ENCODE measurements at places on chromosomes 6 and 20.

DNA sequence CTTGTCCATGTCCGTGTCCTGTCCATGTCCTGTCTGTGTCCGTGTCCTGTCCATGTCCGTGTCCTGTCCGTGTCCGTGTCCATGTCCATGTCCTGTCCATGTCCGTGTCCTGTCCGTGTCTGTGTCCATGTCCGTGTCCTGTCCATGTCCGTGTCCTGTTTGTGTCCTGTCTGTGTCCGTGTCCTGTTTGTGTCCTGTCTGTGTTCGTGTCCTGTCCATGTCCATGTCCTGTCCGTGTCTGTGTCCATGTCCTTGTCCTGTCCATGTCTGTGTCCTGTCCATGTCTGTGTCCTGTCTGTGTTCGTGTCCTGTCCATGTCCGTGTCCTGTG is 55.0 kb upstream of the BHLHE23 start:
- no peak for DNase-seq

GRCh38 chr6:148501178-148501590 is 158.5 kb downstream of the SASH1 start:
- no peak for DNase-seq

DNA sequence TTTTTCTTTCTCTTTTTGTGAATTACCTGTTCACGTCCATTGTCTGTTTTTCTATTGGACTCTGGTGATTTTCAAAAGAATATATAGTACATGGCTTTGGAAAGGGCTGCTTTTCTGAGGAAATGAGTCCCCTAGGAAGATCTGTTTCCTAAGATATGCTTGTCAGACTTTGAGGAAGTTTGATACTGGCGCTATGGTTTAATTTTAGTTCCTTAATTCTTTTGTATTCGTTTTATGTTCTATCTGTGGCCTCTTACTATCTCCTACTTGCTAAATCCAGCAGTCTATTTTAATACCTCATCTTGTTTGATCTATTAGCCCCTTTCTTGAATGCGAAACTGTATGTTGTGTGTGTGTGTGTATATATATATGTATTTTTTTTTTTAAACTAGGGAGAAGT is 101.9 kb downstream of the LIN28B start:
- DNase-seq, result no peak

- DNase-seq, result no peak
These were observed 20.2 kb upstream of the SLC22A3 start for GRCh38 chr6:160327981-160328380.

GRCh38 chr6:163191704-163192537 is 222.6 kb upstream of the QKI start:
- no peak for DNase-seq

GRCh38 chr20:10720565-10720964 is 46.8 kb upstream of the JAG1 start:
- DNase-seq, result no peak

DNA sequence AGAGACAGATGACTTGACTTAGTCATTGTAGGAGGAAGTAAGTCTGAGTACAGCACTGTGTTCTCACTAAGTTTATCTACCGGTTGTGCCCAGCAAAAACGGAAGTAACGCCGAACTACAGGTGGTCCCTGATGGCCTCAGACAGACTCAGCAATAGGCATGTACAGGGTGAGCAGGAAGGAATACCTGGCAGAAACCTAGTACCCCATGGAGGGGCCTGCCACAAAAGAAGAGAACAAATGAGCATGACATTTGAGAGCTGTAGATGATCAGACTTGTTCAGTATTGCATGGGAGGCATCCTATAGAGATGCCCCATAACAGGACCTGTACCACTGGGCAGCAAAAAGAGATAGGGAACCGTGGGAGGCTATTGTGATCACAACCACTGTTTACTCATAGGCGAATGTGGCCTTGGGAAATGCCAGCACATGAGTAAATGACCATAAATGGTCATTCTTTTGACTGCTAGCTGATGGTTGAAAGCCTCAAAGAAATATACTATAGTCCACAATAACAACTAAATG is 106.4 kb upstream of the TAB2 start:
- DNase-seq, result no peak

- no peak for DNase-seq
These were observed 415.6 kb upstream of the BTBD3 start for GRCh38 chr20:11502061-11502460.

DNA sequence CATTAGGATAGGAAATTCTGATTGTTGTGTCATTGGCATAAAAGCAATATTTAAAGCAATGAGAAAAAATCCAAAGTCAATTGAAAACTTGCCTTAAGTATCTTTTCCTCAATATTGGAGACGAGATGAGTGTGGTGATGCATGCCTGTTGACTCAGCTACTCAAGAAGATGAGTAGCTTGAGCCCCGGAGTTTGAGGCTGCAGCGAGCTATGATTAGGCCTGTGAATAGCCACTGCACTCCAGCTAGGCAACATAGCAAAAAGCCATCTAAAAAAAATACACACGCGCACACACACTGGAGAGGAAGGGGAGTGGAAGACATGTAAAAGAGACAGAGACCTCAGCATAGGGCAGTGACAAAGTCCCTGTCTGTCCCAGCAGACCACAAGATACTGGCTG is 9.7 kb upstream of the MARCKS start:
- no peak for DNase-seq

GRCh38 chr20:51966296-51966971 is 164.1 kb upstream of the SALL4 start:
- no peak for DNase-seq

DNA sequence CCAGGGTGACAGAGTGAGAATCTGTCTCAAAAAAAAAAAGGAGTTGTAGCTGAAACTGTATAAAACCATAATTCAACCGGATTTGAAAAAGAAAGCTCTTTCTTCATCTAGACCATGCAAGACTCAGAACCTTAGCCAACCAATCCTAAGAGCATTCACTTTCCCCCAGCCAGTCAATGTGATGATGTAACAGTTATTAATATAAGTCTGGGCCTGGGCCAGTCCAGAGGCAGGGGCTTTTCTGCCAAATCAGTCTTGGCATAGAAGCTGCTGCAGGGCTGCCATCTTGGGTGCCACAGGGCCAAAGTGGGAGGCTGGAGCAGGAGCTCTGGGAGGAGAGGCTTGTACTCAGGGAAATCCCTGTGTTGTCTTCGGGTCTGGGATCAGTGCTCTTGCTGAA is 288.4 kb downstream of the CLIC5 start:
- no peak for DNase-seq

DNA sequence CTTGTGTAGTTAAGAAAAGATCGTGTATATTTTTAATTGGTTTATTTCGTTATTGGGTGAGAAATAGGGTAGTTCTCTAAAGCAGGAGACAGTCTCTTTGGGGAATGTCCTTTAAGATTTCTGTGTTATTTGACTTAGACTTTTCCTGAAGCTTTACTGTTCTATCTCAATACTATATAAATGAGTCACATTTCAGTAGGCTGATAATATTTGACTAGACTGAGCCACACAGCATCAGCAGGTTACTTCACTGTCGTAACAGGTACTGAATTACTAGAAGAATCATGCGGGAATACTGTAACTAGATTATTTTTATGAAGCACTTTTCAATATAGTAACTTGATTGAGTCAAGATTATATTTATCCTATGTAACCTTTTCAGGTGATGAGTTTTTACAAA is 1.4 kb downstream of the SMAP1 start:
- no peak for DNase-seq

DNA sequence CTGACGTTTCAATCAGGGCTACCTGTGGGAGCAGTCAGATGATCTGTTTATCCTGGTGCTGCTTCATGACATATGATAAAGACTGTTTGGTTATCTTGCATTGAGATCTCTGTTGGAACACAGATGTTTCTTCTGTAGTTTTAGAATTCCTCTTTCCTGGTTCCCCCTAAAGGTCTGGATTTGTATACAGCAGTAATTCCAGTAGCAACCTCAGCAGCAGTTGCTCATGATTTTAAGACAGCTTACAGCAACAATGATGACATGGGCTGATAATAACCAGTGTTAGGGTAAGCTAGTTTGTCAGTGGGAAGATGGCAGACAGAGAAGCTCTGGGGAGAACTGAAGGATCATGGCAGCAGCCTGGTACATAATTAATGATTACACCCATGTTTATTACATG is 439.4 kb downstream of the PHF3 start:
- DNase-seq, result no peak

Data from stimulated activated CD4-positive, alpha-beta T cell treated with anti-CD3 and anti-CD28 coated beads, Interleukin-1b, Interleukin-23, amount 100 ng/mL, for 1 hour (primary cell).